ENCODE measurements at places on chromosomes 1 and 21. TPM values are rescaled to one million over a fixed set of nuclear protein-coding genes. Genes with fewer than 3 reads are reported as not detected.

Gene AMY1B
- total RNA-seq, result not detected

Gene FAM72B
- total RNA-seq, result 23.9 TPM

Gene PBX1
- 0.51 TPM for total RNA-seq

Gene PTGFRN
- total RNA-seq, result 0.28 TPM

Gene KRTAP19-3
- not detected for total RNA-seq

Gene USP1
- total RNA-seq, result 68.4 TPM

Gene EXTL1
- not detected for total RNA-seq

Gene TSPEAR
- not detected for total RNA-seq

Gene IGSF3
- total RNA-seq, result 0.09 TPM

Gene IL23R
- total RNA-seq, result not detected

Gene LORICRIN
- not detected for total RNA-seq

Gene GCSAML
- total RNA-seq, result not detected

Gene DOP1B
- total RNA-seq, result 27.1 TPM

Gene SYDE2
- 4.1 TPM for total RNA-seq

Gene CD34
- total RNA-seq, result not detected

Gene ELK4
- 124 TPM for total RNA-seq

Gene PLA2G2F
- not detected for total RNA-seq

Gene KCNJ15
- not detected for total RNA-seq

Gene DMRTA2
- not detected for total RNA-seq

Gene SORT1
- 11.0 TPM for total RNA-seq

Gene TRIM63
- total RNA-seq, result not detected

Gene RIT1
- 31.3 TPM for total RNA-seq

Gene NBPF3
- total RNA-seq, result 12.3 TPM

Gene LCE2B
- total RNA-seq, result not detected

Gene NBPF10
- total RNA-seq, result 1.6 TPM

Gene GOLT1A
- not detected for total RNA-seq

Gene GLMN
- total RNA-seq, result 17.8 TPM

Gene AMY1A
- total RNA-seq, result not detected

Gene IL20
- not detected for total RNA-seq

Gene FAM76A
- total RNA-seq, result 18.7 TPM

Gene TTC22
- total RNA-seq, result 9.0 TPM

Gene CFAP107
- not detected for total RNA-seq

Gene S100A7A
- not detected for total RNA-seq

Gene ZNF683
- total RNA-seq, result 9.9 TPM

Gene CHIA
- not detected for total RNA-seq

Gene ALX3
- not detected for total RNA-seq

Gene RGS8
- not detected for total RNA-seq

Gene COL11A1
- total RNA-seq, result not detected

Gene PATJ
- total RNA-seq, result 27.2 TPM

Gene TMEM200B
- total RNA-seq, result not detected

Gene USP25
- total RNA-seq, result 73.4 TPM

Gene ELF3
- 0.82 TPM for total RNA-seq

Gene SPATA1
- 3.3 TPM for total RNA-seq

Gene TCHHL1
- not detected for total RNA-seq

Gene SH2D1B
- total RNA-seq, result not detected

Gene INTS7
- total RNA-seq, result 23.0 TPM

Gene DPYD
- total RNA-seq, result 42.3 TPM

Gene LRRC53
- total RNA-seq, result not detected

Gene TAF1A
- total RNA-seq, result 12.1 TPM

Gene LDLRAD1
- not detected for total RNA-seq

Gene CASQ1
- total RNA-seq, result not detected

Gene ATG4C
- total RNA-seq, result 17.2 TPM

Gene ZSWIM5
- 1.9 TPM for total RNA-seq

Gene CYB561D1
- total RNA-seq, result 25.1 TPM

Gene THEM4
- total RNA-seq, result 46.6 TPM

All from activated naive CD8-positive, alpha-beta T cell treated with anti-CD3 and anti-CD28 coated beads, Interleukin-2, amount 10 ng/mL, durations not matched to agents 7 days and 5 days (primary cell).